CD4-positive, alpha-beta T cell treated with Interleukin-15 for 4 hours (primary cell): ENCODE measurements at places on chromosomes 12 and 14.

DNA sequence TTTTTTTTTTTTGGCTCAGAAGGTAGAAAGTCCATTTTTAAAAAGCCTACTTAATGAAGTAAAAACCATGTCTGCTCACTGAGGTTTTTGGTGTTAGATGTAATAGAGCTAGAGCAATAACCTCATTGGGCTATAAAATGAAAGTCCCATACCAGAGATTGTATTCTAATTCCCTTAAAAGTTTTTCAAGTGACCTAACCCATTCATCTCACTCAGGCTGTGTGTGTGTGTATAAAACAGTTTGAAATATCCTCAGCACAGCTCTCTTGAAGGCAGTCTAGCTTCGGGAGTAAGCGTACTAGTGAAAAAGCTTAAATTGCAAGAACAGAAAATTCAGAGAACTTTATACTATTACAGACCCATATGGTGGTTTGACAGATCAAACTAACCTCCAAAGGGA lies 313.8 kb downstream of the CEP128 start:
- no peak for DNase-seq

- DNase-seq, result no peak
Observed at GRCh38 chr14:21049271-21049673, 7.1 kb downstream of the RNASE7 start.

DNA sequence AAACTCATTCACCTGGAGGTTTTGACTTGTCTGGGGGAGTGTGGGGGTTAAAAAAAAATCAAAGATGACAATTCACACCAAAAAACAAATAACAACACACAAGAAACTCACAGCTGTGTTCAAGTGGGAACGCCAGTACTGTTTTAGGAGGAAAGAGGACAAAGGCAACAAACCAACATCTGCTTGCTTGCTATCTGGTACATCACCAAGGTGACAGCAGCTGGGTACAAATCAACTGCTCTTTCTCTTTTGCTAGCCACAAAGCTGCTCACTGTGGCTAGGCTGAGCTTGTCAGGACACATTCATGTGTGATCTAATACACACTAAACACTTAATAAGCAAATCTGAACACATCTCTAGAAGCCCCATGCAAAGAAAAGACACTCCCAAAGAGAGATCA lies 128.0 kb upstream of the RAP1B start:
- DNase-seq, result peak; percentile 71

- no peak for DNase-seq
Observed at GRCh38 chr14:90582166-90582565, 185.3 kb downstream of the CALM1 start.

GRCh38 chr12:28537474-28537873 lies 347.2 kb downstream of the CCDC91 start:
- DNase-seq, result no peak

- DNase-seq, result no peak
Observed at GRCh38 chr12:90239732-90240260, 531.2 kb upstream of the ATP2B1 start.

DNA sequence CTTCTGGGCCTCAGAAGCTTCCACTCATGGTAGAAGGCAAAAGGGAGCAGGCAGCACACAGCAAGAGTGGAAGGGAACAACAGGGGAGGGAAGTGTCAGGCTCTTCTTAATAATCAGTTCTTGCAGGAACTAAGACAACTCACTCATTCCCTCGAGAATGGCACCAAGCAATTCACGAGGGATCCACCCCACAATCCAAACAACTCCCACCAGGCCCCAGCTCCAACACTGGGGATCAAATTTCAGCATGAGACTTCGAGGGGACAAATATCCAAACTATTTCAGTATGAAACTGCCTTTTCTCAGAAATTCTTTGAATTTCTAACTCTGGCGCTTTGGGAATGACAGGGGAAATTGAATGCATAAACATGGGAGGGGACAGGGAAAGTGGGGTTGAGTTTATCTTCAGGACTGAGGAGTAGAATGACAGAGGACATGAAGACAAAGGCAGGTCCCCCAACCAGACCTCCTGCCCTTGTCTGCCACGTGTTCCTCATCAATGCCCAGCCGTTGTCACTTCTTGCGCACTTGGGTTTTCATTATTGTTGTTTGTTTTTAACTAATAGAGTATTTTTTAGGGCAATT lies 24.6 kb upstream of the APOF start:
- no peak for DNase-seq
